AG20443 (cell line): ENCODE measurements at places on chromosomes 3 and 15.

GRCh38 chr3:196643761-196644160, 4.3 kb downstream of the NRROS start:
- no peak for DNase-seq

GRCh38 chr3:17724948-17725347, 17.5 kb downstream of the TBC1D5 start:
- DNase-seq, result no peak

GRCh38 chr15:65839354-65839901, 29.9 kb upstream of the RAB11A start:
- DNase-seq, result no peak

DNA sequence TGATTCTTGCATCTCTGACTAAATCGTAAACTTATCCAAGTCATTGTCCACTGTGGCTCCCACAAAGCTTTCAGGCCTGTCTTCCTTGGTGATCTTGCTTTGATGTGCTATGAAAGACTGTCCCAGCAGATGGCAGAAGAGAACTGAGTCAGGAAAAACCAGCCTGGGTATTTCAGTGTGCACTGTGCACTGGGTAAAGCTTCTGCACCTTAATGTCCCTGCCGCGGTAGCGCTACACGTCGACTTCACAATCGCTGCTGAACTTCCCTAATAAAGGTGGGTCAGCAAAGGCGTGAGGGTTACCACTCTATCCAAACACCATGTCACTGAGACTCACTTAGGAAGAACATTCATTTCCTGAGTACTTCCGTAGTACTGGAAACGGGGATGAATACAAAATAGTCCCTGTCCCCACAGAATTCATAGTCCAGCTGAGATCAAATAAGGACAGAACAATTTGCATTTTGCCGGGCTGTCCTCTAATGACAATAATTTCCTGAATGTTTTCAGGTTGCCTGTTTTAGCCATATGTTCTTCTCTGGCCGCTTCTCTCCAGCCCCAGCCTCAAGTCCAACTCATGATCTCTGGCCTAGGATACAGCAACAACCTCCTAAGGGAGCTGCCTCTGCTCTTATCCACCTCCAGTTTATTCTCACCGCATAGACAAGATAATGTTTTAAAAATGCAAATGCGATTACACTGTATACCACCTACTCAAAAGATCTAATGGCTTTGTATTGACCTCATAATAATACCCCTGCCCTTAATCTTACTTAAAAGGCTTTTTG, 83.6 kb upstream of the AKAP13 start:
- DNase-seq, result peak; percentile 84
